ENCODE measurements at places on chromosomes 1 and 21.

GRCh38 chr1:6872573-6873261 lies 87.5 kb downstream of the CAMTA1 start:
- no peak for DNase-seq

GRCh38 chr1:223135176-223135942 lies 7.7 kb downstream of the TLR5 start:
- no peak for DNase-seq

- no peak for DNase-seq
These were observed 82.5 kb downstream of the PDE9A start for GRCh38 chr21:42735944-42736343.

- DNase-seq: no peak
These were observed 154.1 kb upstream of the ETV3 start for GRCh38 chr1:157292302-157292701.

DNA sequence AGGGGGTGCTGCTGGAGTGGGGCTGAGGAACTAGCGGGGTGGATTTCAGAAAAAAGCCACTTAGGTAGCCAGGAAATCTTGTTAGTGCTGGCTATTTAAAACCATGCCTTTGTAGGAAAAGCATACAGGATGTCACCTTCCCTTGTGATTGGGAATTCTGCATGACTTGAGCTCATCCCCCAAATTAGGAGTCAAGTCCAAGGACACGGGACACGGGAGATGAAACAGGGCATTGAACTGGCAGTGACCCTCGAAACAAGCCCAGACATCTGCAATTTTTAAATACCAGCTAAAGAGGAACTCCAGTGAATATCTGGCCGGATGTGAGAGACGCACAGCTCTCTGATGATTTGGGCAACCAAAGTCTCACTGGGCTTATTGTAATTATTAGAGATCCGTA lies 32.8 kb downstream of the C2CD2 start:
- DNase-seq: no peak

DNA sequence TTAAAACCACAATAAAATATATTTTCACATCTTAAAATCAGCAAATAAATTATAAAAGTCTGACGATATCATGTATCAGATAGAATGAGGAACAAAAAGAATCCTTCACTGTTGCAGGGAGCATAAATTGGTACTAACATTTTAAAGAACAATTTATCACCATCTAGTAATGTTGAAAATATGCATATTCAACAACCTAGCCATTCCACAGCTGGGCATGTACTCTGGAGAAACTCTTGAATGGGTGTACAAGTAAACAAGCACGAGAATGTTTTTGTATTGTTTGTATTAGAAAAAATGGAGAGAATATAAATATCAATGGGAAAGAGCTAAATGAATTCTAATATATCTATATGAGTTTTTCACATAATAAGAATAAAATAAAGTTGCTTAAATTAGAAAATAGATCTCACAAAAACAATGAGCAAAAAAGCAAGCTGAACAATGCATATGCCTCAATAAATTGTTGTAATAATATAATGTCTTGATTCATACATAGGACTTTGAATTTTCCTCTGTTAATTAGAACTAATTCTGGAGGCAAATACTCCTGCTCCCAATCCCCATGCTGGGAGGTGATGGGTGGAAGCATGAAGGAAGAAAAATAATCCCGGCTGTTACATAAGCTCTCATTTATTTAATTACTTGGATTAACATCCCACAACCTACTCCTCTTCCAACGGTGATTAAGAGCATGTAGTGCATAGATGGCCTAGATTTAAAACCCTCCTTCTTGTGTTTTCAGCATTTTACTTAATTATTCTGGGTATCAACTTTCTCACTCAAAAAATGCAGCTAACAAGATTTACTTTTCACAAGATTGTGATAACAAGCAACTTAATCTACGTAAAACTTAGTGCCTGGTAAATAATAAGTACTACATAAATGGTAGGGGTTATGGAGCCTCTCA lies 5.5 kb upstream of the FMO2 start:
- DNase-seq: no peak

DNA sequence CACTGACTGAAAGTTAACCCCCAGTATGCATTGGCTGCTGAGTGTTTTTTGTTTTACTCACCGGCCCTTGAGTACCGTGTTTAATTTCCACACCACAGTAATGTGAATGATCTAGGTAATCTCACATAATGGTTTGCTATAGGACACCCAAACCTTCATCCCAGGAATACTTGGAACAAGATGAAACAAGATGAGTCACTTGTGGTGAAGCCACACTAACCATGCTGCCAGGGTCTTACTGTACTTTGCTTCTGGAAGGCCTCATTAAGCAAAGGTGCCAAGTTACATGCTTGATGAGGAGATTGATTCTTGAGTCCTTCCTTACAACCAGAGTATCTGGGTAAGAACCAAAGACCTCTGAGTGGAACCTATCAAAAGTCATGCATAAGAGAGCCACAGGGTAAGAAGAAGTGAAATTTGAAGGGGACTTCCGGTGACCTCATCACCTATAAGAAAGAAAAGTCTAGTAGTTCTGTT lies 163.3 kb downstream of the NRIP1 start:
- no peak for DNase-seq

DNA sequence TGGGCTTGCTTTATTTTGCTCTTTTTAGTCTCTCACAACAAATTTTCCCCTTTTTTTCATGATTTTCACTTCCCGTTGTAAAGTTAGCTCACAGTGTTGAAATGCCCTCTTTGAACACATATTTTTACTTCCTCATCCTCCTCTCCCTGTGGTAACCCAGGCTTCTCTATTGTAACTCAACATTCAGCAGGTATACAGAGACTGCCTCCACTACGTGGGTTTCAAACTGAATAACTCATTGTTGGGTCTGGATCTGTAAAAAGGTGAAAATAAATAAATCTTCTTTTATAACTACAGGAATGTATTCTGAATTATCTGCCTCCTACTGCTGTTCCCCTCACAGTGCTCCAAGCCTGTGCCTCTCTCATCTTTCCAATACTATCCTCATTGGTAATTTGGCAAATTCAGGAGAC lies 166.4 kb downstream of the RUNX1 start:
- no peak for DNase-seq

DNA sequence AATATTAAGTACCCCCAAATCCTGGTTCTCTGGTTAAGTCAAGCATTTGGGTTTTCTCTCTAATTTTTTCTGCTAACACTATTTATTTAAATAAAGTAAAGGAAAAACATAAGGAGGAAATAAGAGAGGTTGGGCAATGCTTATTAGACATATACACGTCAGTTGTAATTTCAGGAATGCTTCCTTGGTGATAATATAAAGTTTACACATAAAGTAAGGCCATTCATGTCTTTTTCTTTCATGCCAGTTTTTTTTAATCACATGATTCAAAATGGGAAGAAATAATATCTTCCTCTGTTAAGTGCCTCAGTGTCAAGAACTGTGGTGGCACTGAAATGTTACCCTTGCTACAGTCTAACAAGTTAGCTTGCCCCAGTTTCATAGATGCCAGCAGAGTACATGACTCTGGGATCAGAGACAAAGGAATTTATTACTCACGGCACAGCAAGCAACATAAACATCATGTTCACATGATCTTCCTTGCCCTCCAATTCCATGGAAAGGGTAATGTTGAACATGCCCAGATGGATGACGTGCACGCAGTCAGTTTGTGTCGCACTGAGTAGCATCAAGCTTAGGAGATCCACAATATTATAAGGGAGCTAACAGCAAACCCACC lies 184.9 kb downstream of the PLA2G4A start:
- DNase-seq: no peak

GRCh38 chr1:147853391-147853790 lies 49.2 kb upstream of the GJA8 start:
- DNase-seq: no peak

DNA sequence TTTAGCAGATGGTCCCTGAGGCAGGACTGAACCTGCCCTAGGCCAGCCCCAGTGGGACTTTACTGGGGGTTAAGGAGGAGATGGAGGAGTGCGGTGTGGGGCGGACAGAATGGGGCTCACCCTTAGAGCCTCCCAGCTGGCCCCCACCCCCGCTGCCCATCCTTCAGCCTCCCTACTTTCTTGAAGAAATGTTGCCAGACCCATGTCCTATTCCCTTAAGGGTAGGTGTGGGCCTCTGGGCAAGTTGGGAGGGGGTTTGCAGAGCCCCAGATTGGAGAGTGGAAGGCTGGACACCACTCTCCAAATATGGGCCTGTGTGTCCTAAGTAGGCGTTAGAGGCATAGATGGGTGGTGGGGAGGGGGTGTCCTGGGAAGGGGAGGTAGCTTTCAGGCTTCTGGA lies 19.2 kb upstream of the EPS8L3 start:
- DNase-seq: no peak

GRCh38 chr1:89761338-89761737 lies 59.5 kb upstream of the LRRC8D start:
- DNase-seq: no peak

DNA sequence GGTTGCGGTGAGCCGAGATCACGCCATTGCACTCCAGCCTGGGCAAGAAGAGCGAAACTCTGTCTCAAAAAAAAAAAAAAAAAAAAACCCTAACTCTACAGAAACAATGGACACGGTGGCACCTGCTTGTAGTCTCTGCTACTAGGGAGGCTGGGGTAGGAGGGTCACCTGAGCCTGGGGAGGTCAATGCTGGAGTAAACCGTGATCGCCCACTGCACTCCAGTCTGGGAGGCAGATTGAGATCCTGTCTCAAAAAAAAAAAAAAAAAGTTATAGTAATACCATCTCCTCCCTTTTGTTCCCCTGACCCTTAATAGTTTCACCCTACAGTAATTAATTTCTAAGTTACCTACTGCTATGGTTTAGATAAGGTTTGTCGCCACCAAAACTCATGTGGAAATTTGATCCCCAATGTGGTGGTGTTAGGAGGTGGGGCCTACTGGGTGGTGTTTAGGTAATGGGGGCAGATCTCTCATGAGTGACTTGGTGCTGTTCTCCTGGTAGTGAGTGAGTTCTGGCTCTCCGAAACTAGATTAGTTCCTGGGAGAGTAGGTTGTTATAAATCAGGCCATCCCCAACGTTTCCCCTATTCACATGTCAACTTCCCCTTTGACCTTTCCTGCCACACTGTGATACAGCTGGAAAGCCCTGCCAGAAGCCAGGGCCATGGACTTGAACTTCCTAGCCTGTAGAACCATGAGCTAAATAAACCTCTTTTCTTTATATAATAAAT lies 9.8 kb downstream of the FBXO42 start:
- DNase-seq: no peak

- no peak for DNase-seq
These were observed at the start of gene CLIC6 for GRCh38 chr21:34668803-34669148. TSS of gene CLIC6 (plus strand) at chr21:34668994. CDS start at chr21:34669389, 395 bp downstream.

GRCh38 chr1:169708647-169709046 lies 2.8 kb downstream of the SELL start:
- DNase-seq: no peak

DNA sequence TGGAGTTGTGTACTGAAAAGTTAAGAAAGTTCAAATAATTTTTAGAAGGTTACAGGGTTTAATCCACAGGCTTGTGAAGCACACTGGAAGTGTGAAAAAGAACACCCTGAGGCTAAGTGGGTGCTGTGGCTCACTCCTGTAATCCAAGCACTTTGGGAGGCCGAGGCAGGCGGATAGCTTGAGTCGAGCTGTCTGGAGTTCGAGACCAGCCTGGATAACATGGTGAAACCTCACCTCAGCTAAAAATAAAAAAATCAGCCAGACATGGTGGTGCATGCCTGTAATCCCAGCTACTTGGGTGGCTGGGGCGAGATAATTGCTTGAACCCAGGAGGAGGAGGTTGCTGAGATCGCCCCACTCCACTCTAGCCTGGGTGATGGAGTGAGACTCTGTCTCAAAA lies 9.8 kb downstream of the TXNIP start:
- no peak for DNase-seq

- DNase-seq: no peak
These were observed 278.0 kb upstream of the KAZN start for GRCh38 chr1:14320518-14320917.

GRCh38 chr1:119291611-119292206 lies 76.9 kb upstream of the HAO2 start:
- no peak for DNase-seq

- DNase-seq: peak; percentile 51
These were observed 723 bp downstream of the CDC42BPA start for GRCh38 chr1:227317523-227318015.

DNA sequence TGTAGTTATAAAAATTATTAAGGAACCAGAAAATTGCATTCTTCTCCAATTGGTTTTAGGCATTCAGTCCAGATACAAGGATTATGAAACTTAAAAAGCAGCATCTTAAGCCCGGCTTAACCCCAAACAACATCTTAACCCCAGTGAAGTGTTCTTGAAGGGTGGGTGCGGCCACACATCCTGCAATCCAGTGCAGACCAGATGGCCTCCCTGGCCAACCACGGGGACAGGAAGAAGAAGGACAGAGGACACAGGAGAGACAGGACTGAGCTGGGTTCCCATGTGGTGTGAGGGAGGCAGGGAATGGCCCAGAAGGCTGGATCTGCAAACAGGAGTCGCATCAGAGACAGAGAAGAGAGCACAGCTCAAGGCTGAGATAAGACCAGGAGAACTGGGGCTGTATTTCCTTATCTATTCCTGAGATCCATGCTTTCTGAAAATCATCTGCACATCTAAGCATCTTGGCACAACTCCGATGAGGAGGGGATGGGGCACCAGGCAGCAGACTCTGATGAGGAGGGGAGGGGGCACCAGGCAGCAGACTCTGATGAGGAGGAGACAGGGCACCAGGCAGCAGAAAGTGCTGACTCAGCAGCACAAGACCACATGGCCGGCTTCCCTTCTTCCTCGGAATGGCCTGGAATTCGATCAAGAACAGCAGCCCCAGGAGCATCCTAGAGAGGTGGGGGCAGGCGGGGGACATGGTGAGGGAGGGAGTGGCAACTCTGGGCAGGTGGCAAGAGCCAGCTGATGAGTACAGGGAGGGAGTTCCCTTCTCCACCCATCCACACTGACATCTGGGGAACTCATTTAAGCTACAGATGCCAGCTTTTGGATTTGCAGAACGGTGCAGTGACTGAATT lies 26.6 kb downstream of the ABCG1 start:
- peak; percentile 94 for DNase-seq

GRCh38 chr1:66445492-66446181 lies 88.3 kb upstream of the SGIP1 start:
- no peak for DNase-seq

DNA sequence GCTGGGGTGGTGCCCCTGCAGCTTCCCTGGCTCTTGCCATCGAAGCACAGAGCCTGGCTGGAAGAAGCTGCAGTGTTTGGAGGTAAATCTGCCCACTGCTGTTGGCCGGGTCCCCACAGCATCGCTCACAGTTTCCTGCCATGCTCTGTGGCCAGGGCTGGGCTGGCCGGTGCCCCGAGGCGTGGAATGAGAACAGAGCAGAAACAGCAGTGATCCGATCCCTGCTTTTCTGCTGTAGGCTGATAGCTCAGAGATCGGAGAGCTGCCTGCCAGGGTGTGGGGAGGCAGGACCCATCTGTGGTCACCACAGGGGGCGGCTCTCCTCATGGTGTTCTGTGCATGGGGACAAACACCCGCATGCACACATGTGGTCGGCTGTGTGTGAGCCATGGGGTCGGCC lies 11.5 kb downstream of the SLC45A1 start:
- DNase-seq: no peak

GRCh38 chr1:41666981-41667631 lies 182.6 kb upstream of the EDN2 start:
- DNase-seq: peak; percentile 71

- DNase-seq: no peak
These were observed 469.0 kb downstream of the RWDD3 start for GRCh38 chr1:95703046-95703445.

- no peak for DNase-seq
These were observed 12.8 kb upstream of the SKI start for GRCh38 chr1:2215329-2215728.

GRCh38 chr1:37692078-37692833 lies at the start of gene CDCA8:
TSS of gene CDCA8 (plus strand) at chr1:37692516. CDS start at chr1:37692691, 175 bp downstream.
- DNase-seq: peak; percentile 94

- DNase-seq: peak; percentile 96
These were observed 128.4 kb upstream of the SOD1 start for GRCh38 chr21:31530897-31531705.

GRCh38 chr1:162994921-162995320 lies 74.2 kb upstream of the RGS4 start:
- no peak for DNase-seq

All from NCI-H524 (cell line).